Activated T-cell treated with anti-CD3 and anti-CD28 coated beads for 4 hours (primary cell): ENCODE measurements at places on chromosomes 4 and X.

GRCh38 chr4:88251924-88252323, 32.4 kb downstream of the PPM1K start:
- DNase-seq, result no peak

GRCh38 chrX:135513130-135513515, 7.3 kb upstream of the INTS6L start:
- DNase-seq, result no peak

- no peak for DNase-seq
Observed at GRCh38 chrX:148610328-148610698, 109.9 kb downstream of the AFF2 start.

DNA sequence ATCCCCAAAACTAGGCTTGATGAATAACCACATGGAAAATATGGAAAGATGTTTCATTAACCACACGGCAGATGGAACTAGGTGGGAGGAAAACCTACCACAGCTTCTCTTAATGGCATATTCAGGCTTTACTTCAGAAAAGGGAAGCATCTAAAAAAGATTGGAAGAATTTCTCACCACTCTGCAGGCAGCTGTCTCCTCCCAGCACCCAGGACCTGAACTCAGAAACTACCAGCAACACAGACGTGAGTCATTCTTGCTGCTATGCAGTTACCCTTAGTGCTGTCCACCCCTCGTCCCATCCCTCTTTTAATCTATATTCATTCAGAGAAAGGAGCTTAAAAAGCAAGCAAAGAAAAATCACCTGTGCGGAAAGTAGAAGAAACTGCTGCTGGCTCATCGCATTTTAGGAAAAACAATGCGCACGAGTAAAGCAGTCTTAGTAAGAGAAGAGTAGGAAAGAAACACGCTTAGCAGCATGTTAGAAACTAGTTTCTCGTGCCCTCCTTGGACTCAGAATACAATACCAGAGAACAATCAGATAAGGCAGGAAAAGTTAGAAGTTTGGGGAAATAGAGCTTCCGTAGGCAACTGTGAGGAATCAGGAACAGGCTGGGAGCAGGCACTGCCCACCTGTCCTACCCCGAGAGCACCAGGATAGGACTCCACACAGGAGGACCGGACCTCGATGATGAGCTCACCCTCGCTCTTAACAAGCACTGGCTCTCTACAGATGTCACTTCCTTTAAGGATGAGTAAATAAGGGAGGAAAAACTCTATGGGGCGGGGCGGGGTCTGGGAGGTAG, 48.1 kb upstream of the ENPP6 start:
- no peak for DNase-seq

DNA sequence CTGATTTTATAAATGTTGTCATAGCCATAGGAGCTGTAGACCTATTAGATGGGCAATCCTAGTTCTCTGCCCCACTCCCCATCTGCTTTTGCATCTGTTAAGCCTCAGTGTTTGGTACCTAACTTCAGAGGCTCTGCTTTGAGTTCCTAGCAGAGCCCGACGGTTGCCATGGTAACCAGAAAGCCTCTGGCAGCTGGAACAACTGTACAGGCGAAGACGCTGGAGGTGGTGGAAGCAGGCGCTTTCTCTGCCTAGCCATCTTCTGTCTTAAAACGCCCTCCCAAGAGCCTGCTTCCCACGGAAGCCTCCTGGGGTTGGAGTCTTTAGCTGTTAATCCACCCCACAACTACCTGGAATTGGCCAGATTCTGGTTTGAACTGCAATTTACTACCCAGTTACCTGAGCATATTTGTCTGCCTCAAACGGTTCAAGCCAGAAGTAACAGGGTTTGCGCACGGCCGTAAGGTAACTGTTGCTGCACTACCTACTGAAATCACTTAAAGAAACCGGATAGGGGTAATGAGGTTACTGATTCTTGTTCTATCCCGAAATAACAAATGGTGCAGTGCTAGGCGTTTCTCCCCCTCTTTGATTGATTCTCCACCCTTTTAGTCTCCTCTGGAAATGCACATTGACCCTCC, 1.0 kb upstream of the GABRG1 start:
- no peak for DNase-seq

GRCh38 chr4:60721685-60722084, 478.4 kb upstream of the ADGRL3 start:
- DNase-seq, result no peak

GRCh38 chr4:65242156-65242846, 428.0 kb downstream of the EPHA5 start:
- no peak for DNase-seq

- DNase-seq, result no peak
Observed at GRCh38 chrX:7635604-7636003, 207.4 kb upstream of the VCX start.

DNA sequence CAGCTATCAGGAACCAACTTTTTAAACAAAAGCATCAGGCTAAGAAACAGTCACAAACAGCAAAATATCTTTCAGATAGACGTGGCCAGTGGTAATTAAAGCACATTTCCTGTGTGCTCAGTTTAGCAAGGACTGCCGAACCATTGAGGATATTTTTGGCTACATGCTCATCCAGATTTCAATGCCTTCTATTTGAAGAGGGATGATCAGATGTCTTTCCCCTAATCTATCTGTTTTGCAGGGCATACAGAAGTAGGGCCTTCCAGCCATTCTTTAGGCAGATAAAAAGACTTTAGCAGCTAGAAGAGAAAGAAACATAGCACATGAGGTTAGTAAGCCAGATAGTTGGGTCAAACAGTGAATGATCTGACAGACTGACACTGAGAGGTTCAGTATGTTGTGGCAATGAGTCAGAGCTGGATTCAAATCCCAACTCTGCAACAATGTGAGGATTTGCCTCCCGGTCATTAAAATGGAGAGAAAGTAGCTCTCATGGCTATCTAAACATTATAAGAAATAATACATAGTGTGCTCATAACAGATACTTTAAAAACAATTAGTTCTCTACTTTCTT, 100.0 kb upstream of the PRKG2 start:
- DNase-seq, result no peak

DNA sequence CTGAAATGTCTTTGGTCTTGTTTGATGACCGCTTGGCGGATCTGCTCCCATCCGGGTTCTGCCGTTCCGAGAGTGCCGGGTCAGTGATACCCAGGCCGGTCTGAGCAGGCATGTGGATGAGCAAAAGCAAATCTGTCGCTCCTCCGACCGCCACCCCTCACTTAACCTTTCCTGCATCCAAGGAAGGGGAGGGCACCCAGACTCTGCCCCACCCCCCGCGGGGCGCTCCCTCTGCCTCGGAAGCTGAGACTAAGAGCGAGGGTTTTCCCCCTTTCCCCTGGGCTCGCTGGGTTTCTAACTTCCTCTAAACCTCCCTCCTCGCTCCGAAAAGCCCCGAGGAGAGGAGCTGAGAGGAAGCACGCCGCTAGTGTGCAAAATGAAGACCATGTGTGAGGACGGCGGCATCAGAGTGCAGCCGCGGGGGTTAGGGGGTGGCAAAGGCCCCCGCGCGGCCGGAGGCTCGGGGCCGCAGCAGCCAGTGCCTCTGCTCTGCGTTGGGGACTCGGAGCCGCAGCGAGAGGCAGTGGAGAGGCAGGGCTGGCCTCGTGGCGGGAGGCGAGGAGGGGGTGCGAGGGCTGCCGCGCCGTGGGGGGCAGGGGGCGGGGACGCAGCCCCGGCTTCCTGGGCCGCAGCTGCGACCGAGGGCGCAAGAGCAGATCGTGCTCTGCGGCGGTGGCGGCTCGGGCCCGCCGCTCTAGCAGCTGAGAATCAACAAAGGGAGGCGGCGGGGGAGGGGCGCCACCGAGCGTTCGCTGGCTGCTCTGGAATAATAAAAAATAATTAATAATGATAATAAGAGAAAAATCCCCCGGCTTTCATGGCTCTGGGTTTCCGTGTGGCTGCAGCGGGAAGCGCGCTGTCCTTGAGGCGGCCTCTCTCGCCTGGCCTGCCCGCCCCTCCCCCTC, 55.8 kb upstream of the BCOR start:
- DNase-seq, result no peak

GRCh38 chr4:128590773-128591172, 218.7 kb upstream of the JADE1 start:
- no peak for DNase-seq
